ENCODE measurements at places on chromosomes 11 and 22.
A peak's percentile ranks its signal among the peaks of the same experiment; 100 is the strongest.

DNA sequence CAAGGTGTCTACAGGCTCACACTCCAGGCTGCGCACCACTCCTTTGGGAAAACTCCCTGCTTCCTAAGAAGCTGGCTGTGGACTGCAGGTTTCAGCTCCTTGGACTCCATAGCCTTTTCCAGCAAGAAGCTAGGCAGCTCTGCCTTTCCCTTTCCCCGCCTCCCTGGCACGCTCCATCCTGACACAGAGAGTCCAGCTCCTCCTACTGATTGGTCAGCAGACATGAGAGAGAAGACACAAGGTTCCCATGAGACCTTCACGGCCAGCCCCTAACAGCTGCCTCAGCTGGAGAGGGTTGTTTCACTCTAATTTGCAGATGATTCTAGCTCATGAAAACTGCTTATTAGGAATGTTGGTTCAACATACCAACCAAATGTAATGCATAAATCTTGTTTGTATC is 27.6 kb downstream of the TENM4 start:
- peak; percentile 56 for DNase-seq

- DNase-seq = no peak
Observed at GRCh38 chr11:83011333-83012167, 60.1 kb downstream of the RAB30 start.

DNA sequence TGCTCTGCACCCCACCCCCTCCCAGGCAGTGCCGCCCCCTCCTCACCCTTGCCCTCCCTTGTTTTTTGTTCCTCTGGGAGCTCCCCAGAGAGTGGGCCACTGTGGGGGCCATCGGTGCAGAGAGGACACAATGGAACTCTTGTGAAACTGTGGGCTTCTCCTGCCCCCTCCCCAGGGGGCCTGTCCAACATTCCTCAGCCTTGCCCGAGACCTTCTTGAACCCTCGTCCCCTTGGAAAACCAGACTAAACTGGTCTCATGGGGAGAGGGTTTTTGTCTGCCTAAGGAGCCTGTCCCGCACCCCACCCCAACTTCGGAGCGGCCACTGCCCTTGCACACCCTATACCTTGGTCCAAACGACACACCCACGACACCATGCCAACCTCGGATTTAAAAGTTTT is 72.2 kb downstream of the TSPAN18 start:
- no peak for DNase-seq

DNA sequence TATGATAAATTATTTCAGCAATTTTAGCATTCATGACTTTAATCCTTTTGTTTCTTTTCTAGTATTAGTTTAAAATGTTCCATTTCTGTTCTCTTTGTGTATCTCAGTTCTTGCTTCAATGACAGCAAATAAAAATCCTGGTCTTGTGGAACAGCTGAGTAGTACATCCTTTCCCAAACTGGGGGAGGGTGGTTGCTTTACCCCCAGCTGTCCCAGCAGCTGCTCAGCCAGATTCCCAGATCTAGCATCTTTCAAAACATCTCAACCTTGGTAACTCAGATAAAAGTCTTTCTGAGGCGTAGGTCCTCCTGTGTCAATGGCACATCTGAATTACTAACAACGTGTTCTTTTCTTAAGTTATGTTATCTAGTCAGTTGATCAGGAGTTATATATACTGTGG is 72.2 kb upstream of the GRK2 start:
- DNase-seq = no peak
